Hematopoietic multipotent progenitor cell treated with erythropoietin and hydrocortisone succinate and interleukin-3 and kit ligand, for 8 days (in vitro differentiated cells): ENCODE measurements at places on chromosomes 4 and X.

DNA sequence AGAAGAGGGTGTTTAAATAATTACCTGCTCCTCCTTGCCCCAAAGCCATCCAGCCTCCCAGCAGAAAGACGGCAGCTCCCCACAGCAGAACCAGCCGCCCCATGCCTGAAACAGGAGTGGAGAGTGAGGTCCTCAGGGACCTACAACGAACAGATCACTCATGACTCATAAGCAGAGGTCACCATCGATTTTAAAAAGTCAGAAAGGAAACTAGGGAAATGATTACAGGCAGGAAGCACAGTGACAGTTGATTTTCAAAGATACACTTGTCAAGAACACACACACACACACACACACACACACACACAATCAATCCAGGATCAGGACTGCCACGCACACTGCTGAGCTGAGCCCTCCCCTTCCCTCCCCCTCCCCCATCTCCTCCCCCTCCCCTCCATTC is at the start of gene CRLF2:
Gene CRLF2, minus strand, starts transcription at position 118 of the 400 bp plus-strand sequence. Its CDS starts 15 bp downstream, at position 103.
- DNase-seq, result peak; percentile 23

DNA sequence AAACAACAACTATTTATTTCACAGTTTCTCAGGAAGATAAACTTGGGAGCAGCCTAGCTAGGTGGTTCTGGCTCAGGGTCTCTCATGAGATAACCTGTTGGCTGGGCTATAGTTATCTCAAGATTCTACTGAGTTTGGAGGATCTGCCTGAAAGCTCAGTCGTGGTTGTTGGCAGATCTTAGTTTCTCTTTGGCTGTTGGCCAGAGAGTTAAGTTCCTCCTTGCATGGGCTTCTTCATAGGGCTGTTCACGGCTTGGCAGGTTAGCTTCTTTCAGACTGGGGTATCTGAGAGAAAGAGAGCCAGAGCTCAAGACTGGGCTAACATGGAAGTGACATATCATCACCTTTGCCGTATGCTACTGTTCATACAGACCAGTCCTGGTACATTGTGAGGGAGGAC is 28.7 kb downstream of the SEC24B start:
- DNase-seq, result peak; percentile 71

DNA sequence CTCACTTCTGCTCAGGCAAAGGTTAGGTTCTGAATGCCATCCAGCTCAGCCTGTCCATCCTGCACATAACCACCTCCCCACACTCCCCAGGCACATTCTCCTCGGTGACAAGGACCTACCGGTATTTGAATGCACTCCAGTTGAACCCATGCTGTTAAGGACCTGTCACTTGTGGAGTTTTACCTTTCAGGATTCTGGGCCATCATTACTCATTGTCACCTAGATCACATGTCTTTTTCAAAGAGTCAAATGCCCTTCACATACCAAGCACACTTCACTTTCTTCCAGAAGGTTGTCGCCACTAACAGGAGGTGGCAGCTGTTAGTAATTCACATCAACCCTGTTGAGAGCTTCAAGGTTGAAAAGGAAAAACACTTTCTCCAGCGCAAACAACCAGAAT is 218.3 kb downstream of the SOWAHB start:
- DNase-seq, result no peak

GRCh38 chrX:17735406-17735805 is 1.9 kb upstream of the SCML1 start:
- no peak for DNase-seq

DNA sequence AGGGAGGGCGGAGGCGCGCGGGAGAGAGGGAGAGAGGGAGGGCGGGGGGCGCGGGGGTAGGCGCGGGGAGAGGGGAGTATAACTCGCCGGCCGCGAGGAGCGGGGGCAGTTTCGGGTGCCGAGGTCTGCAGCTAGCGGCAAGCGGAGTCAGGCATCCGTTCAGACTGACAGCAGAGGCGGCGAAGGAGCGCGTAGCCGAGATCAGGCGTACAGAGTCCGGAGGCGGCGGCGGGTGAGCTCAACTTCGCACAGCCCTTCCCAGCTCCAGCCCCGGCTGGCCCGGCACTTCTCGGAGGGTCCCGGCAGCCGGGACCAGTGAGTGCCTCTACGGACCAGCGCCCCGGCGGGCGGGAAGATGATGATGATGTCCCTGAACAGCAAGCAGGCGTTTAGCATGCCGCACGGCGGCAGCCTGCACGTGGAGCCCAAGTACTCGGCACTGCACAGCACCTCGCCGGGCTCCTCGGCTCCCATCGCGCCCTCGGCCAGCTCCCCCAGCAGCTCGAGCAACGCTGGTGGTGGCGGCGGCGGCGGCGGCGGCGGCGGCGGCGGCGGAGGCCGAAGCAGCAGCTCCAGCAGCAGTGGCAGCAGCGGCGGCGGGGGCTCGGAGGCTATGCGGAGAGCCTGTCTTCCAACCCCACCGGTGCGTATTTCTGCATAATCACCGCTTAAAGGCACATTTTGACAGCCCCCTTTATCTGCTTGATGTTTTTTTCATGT is at the start of gene POU4F2:
Gene POU4F2, plus strand, starts transcription at position 108 of the 720 bp plus-strand sequence. Its CDS starts 248 bp downstream, at position 356.
- no peak for DNase-seq

GRCh38 chrX:105973387-105973739 is 65.2 kb downstream of the SERPINA7 start:
- DNase-seq, result no peak

GRCh38 chr4:23962462-23962861 is 72.6 kb upstream of the PPARGC1A start:
- no peak for DNase-seq

DNA sequence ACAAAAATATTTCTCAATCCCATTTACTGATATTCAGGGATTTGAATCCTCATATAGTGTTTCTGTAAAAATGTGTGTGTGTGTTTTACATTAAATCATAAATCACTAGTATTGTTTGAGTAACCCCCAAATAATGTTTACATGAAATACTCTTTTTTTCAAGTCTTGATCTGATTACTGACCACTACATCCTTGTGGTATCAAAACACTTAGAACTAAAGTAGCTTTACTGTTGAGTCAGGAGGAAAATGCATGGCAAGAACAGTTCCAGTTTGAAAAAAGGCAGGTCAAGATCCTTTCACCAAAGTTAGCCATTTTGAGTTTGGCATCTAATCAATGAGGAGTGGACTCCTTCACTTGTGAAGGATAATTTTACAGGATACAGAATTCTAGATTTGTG is 3.6 kb upstream of the WDR19 start:
- DNase-seq, result no peak

- DNase-seq, result no peak
Observed at GRCh38 chr4:69823048-69823447, 36.9 kb downstream of the SULT1E1 start.

DNA sequence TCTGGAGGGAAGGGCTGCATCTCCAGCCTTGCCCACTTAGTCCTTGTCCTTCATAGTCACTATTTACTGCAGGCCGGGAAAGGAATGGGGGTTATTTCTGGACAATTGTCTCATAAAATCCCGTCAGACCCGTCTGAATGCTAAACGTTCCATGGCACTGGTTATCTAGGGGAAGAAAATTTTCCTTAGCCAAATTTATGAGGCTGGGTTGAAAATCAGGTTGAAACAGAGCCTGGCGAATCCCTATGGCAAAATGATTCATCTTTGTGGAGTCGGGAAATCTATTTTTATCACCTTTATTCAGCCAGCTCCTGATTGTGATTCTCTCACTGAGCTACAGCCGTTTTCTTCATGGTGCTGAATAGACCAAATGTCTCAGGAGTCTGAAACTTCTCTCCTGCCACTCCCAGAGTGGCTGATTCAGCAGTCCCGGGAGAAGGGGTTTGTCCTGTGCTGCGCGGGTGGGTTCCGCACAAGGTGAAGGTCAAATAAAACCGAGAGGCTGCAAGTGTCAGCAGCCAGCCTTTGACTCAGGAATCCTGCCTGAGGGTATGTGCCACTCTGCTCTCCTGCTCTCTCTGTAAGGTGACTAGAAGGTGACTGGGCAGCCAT is 1.0 kb downstream of the LIMCH1 start:
- no peak for DNase-seq

GRCh38 chr4:2487632-2488031 is 18.7 kb downstream of the RNF4 start:
- no peak for DNase-seq

DNA sequence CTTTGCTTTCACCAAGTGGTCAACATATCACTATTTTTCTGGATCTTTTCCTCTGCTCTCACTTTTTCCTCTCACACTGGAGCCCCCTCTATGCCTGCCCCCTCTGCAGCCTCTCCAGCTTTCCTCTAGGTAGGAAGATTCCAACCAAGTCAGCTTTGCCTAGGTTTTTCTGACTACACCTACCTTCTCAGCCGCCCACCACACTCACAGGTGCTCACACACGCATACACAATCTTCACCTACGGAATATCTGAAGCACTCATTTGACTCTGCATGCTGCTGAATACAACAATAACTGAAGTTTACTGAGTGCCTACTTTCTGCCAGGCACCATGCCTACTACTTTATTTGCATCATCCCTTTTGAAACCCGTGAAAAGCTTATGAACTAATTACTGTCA is 328.0 kb downstream of the PPP3CA start:
- DNase-seq, result no peak

DNA sequence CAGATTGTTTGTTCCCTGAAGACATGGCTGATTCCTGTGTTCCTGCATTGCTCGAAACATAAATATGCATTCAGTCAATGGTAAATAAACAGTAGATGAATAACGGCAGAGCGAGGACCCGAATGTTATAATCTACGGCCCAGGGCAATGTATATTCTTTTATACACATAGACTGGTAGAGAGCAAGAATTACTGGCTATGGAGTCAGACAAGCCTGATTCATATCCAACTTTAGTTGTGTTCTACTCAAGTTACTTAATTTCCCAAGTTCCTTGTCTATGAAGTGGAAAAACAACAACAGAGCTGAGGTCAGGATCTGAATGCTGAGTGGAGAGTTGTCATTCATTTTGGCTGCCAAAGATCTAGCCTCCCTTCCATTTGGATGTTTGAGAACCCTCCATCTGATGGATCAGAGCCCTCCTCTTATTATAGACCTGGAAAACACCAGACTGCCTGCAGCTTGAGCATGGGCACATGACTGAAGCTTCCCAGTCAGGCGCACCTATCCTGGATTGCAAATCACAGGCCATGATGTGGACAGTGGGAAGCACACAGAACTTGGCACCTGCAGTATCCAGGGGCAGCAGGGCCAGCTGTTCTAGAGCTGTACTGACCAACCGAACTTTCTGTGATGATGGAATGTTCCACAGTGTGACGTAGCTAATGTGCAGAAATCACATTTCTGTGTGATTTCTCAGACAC is 80.1 kb downstream of the FAM184B start:
- DNase-seq, result no peak

- no peak for DNase-seq
Observed at GRCh38 chrX:139179592-139179991, 350.9 kb upstream of the F9 start.

GRCh38 chrX:102042372-102043325 is 82.8 kb upstream of the TCEAL2 start:
- no peak for DNase-seq

DNA sequence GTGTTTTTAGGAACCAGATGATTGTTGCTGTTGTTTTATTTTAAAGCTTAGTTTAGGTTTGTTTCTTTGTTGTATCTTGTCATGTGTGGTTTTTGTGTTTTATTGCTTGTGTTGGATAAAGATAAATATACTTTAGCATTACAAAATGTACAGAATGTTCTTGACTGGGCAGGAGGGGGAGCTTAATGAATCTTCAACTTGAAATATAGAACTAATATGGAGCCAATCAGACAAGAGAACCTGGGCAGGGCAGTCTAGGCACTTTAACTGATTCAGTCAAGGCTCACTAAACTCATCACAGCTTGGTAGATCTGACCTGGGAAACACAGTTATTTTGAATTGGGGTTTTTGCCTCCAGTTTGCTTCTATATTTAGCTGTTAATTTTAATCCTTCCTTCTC is 304.2 kb downstream of the ARHGAP24 start:
- no peak for DNase-seq

GRCh38 chr4:29262986-29263385 is 1457.2 kb upstream of the PCDH7 start:
- no peak for DNase-seq

GRCh38 chr4:57691370-57691769 is 581.2 kb upstream of the IGFBP7 start:
- no peak for DNase-seq

GRCh38 chr4:100539706-100540105 is 21.9 kb upstream of the EMCN start:
- DNase-seq, result peak; percentile 3

GRCh38 chrX:147183161-147183560 is 368.6 kb upstream of the CXorf51A start:
- peak; percentile 19 for DNase-seq

DNA sequence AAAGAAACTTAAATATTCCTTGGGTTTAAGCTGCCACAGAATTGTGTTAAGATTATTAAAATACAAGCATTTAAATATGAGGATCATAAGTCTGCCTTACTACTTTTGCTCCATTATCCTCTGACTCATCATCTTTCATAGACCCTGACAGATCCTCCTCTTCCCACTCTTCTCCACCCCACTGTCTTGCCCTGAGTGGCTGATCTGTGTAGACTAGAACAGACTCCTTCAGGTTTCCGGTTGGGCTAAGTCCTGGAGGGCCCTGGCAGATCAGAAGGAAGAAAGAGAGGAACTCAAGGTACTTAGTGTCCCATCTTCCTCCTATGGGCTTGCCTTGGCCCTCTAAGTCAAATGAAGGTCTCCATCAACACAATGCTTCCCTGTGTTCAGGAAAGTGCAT is 30.7 kb downstream of the PALLD start:
- DNase-seq, result no peak

- DNase-seq, result no peak
Observed at GRCh38 chr4:11632025-11632424, 203.3 kb upstream of the HS3ST1 start.

GRCh38 chrX:152936306-152936705 is 38.4 kb downstream of the ZNF185 start:
- no peak for DNase-seq
